ENCODE measurements at places on chromosomes 7 and 10.

- no peak for DNase-seq
These were observed 98.0 kb downstream of the NPY start for GRCh38 chr7:24381894-24382505.

GRCh38 chr10:69239136-69239535 lies 19.0 kb downstream of the HKDC1 start:
- no peak for DNase-seq

DNA sequence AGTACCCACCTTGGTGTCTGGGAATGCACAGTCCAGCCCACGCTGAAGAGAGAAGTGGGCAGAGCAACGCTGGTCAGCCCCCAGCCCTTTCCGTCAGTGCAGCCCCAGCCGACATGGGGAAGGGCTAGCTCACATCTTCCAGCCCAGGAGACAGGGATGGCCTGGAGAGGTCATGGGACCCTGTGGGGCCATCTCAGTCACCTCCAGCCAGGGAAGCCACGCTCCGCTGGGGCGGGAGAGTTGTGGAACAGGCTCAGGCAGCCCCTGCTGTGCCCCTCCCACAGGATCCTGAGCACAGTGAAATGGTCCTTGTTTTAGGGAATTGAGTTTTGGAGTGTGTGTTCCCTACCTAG lies 85.1 kb downstream of the PAXIP1 start:
- no peak for DNase-seq

- DNase-seq = peak; percentile 82
These were observed 56.7 kb downstream of the MKI67 start for GRCh38 chr10:128069351-128070051.

GRCh38 chr7:155746188-155746587 lies 66.1 kb downstream of the SHH start:
- no peak for DNase-seq

- no peak for DNase-seq
These were observed 30.4 kb upstream of the DAGLB start for GRCh38 chr7:6478186-6478585.

GRCh38 chr10:112728997-112729396 lies 221.1 kb upstream of the TCF7L2 start:
- DNase-seq = no peak

GRCh38 chr10:7153750-7154149 lies 257.1 kb downstream of the SFMBT2 start:
- no peak for DNase-seq

GRCh38 chr7:47690902-47691558 lies 109.1 kb upstream of the TNS3 start:
- no peak for DNase-seq

DNA sequence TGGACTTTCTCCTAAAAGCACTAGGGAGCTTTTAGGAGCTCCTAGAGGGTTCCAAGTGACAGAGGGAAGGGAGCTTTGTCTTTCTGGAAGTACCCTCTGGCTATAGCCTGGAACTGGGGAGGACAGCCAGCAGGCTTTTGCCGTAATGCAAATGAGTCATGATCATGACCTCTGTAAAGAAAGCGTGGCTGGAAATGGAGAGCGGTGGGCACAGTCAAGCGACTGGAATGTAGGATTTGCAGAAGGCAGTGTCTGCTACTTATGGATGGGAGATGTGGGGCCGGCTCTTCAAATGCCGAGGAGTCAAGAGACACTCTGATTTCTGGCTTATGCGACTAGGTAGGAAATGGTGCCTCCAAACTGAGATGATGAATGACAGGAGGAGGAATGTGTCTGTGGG lies 34.6 kb upstream of the PLPP4 start:
- DNase-seq = no peak

GRCh38 chr7:105014693-105015389 lies 836 bp downstream of the KMT2E start:
- DNase-seq = peak; percentile 80

- DNase-seq = no peak
These were observed 285.1 kb downstream of the CCSER2 start for GRCh38 chr10:84613336-84614021.

GRCh38 chr10:85651497-85651882 lies 715.1 kb downstream of the GRID1 start:
- DNase-seq = no peak

- DNase-seq = no peak
These were observed 97.4 kb downstream of the CPED1 start for GRCh38 chr7:121085922-121086321.

- DNase-seq = no peak
These were observed 93.6 kb downstream of the UBE2H start for GRCh38 chr7:129859183-129859582.

- no peak for DNase-seq
These were observed 10.8 kb upstream of the PPP1R3C start for GRCh38 chr10:91643700-91644099.

GRCh38 chr7:36188266-36188665 lies 35.2 kb downstream of the EEPD1 start:
- no peak for DNase-seq

- DNase-seq = no peak
These were observed 146.2 kb upstream of the MTPN start for GRCh38 chr7:136123352-136123751.

DNA sequence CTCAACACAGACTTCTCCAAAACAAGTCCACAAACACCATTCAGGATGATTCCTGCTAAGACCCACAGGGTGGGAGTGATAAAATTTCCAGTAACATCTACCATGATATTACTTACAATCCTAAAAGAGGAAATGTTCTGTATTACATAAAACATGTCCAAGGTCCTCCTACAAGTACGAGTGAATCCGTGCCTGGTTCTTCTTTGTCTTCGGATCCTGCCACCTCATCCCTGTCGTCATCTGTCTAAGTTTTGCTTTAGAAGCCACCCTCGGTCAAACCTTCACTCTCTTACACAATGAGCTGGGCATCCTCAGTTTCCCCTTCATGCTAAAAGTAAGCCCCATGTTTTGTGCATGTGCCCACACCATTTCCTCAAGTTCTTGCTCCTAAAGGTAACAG lies 279.0 kb downstream of the KCNMA1 start:
- no peak for DNase-seq

- no peak for DNase-seq
These were observed 194.4 kb downstream of the ADARB2 start for GRCh38 chr10:1542941-1543340.

All from CD4-positive, alpha-beta T cell treated with Interleukin-15 for 1 hour (primary cell).